ENCODE measurements at places on chromosomes 12 and 14.

DNA sequence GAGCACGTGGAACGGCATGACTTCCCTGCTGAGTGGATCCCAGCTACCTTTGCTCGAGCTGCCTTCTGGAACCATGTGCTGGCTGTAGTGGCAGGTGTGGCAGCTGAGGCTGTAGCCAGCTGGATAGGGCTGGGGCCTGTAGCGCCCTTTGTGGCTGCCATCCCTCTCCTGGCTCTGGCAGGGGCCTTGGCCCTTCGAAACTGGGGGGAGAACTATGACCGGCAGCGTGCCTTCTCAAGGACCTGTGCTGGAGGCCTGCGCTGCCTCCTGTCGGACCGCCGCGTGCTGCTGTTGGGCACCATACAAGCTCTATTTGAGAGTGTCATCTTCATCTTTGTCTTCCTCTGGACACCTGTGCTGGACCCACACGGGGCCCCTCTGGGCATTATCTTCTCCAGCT lies 14.8 kb upstream of the ESPL1 start:
- no peak for DNase-seq

- DNase-seq, result no peak
These were observed 60.6 kb downstream of the FBXL14 start for GRCh38 chr12:1533602-1534304.

- no peak for DNase-seq
These were observed 12.0 kb upstream of the SERPINA3 start for GRCh38 chr14:94600148-94600545.

GRCh38 chr14:55914771-55915170 lies 203.4 kb upstream of the PELI2 start:
- DNase-seq, result no peak

- DNase-seq, result no peak
These were observed 159.1 kb downstream of the SAMD4A start for GRCh38 chr14:54725998-54726397.

DNA sequence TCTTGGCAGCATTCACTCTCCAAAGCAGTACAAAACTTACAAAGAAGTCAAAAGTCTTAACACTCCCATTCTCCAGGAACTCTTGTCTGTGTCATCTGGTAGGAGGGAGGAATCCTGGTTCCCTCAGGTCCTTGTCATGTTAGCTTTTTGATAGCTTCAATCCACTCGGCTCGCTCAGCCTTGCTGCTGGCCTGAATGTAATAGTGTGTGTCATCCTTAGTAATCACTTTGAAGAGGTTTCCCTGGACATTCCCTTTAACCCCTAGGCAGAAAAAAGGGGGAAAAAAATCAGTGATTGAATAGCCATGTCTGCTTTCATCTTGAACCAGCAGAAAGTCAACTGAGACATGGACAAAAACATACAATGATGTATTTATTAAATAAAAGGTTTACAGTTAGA lies 24.8 kb downstream of the PLEK2 start:
- DNase-seq, result no peak

DNA sequence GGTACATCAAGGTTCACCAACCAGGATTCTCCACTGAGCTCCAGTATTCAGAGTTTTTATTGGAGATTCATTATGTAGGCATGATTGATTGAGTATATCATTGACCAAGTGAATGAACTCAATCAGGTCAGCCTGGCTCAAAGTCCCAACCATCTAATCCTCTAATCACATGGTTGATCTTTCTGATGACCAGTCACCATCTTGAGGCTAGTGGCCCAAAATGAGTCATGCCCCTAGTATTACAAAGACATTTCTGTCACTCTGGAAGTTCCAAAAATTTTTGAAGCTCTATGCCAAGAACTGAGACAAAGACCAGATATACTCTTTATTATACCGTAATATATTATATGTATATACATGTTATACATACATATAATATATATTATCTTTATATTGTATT lies 75.9 kb upstream of the ATF7IP start:
- no peak for DNase-seq

DNA sequence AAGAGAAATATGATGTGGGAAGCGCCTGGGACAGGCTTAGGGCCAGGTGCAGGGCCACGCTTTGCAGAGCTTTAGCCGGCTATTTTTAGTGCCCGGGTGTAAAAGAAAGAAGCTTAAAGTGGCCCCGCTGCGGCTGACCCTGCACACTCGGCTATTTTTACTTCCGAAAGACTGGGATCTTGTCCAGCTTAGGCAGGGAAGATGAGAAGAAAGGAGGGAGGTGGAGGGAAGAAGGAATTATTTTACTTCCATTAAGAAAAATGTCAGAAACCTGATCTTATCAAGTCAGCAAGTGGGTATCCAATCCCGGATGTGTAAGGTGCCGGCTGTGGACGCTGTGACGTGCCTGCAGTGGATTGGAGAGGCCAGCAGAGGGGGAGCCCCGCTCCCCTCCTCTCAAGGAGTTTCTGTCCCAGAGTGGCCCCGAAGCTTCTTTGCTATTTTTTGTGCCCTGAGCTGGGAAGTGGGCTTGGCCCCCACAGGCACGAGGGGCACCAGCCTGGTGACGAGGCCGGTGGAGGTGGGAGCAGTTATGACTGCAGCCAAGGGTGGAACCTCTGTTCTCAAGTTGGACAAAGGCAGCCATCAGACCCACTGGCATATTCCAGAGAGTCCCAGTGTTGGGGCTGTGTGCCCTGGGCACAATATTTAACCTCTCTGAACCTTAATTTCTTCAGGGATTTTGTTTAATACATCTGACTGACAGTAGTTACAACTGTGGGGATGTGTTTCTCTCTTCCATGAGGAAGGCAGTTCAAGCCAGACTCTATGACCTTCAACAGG lies 97.7 kb downstream of the ESRRB start:
- DNase-seq, result no peak

DNA sequence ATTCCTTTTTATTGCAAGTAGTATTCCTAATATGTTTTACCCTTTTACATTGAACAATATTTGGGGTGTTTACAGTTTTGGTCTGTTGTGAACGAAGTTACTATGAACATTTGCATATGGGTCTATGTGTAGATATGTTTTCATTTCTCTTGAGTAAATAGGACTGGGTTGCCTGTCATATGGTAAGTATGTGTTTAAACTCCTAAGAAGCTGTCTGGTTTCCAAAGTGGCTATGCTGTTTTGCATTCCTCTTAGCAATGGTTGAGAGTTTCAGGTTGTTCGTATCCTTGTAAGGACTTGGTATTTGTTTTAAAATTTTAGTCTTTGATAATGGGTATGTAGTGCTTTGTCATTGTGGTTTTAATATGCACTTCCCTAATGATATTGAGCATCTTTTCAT lies 6.3 kb downstream of the METAP2 start:
- DNase-seq, result no peak

DNA sequence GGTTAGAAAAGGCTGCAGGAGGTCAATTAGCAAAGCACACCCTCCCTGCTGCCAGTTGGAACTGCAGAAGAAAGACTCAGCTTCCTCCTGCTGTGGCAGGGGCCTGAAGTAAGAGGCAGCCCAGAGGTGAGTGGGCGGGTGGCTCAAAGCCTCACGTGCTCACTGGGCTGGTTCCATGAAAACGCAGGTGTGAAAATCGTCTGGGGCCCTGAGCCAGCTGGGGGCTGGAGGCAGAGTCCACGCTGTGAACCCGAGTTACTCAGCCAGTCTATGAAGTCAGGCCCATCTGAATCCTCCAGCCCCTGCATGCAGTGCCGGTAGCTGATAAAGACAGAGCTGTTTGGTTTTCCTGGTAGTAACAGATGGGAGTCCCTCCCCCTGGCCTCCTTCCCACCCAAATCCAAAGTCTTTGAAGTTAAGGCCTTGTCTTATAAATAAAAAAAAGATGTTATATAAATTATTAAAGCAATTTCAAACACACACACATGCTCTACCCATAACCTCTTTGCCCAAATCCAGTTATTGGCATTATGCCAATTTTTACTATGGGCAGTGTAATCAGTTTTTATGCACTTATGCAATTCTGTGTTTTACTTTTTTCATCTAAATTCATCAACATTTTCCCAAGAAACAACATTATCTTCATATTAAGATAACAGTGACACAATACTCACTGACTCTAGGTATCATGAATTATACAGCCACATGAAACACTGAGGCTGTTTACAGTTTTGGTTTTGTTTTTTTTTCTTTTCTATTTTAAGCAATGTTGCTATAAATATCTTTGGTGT lies 57.9 kb upstream of the PNMA1 start:
- DNase-seq, result no peak

DNA sequence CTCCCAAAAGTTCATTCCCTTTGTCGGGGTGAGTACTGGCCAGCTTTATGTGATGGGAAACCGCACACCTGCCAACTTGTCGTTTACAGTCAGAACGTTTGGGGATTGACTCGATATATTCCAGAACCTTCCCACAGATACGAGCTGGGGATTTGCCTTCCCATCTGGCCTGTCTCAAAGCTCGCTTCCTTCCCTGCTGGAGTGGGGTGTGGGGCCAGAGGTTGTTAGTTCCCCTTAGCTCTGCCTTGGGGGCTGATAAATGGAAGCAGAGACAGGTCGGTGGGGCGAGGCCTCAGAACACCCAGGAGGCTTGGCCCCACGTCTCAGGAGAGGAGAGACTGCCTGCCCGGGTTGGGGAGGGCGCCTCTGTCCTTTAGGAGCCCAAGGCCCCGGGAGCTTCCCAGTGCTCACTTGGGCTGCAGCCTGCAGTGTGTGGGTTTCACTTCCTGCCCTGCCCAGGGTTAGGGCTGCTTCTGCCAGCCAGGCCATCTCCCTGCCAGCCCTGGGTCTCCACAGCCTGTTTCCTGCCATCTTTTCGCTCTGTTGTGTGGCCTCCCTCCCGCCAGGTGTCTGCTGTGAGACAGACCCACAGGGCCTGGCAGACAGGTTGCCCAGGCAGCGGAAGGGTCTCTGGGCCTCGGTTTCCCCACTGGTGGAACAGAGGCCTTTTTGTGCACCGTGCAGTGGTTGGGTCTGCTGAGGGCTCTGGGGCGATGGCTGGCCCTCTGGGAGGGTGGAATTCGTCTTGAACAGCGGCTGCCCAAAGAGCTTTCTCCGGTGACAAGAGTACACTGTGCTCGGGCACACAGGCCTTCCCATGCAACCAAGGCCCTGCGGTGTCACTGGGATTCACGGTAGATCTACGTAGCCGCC lies 8.1 kb upstream of the TEX22 start:
- no peak for DNase-seq

DNA sequence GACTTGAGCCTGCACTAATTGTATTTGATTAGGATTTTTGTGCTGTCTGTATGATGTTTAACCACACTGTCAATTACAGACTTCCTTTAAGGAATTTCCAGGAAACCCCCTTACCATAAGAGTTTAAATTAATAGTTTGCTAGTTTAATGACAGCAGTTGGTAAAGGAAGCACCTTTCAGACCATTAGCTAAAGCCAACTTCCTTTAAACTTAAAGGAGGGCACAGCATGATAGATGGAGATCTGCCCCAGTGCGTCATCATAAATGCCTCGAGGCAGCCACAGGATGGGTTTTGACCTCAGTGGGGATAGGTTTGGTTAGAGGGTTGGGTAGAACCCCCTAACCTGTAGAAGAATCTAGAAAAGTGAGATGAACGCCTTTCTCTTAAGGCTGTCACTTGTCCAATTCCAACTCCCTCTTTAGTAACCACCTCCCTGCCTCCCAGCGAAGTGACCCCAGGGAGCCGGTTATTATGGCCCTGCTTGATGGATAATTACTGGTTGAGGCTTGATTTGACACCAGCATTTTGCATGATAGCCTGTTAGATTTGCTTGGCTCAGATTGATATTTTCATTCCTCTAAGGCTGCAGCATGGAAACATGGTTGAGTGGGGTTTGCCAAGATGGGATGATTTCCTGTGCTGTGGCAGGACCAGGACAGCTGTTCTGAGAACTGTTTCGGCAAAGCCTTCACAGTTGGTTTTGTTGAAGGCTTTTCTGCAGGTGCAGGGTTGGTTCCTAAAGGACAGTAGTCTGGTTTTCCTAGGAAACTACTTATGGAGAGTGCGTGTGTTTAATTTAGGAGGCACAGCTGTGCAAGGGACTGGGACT lies 62.7 kb downstream of the CHST11 start:
- peak; percentile 39 for DNase-seq

- no peak for DNase-seq
These were observed 68.7 kb downstream of the SERPINA3 start for GRCh38 chr14:94680862-94681288.

GRCh38 chr12:111287125-111287900 lies 81.6 kb downstream of the PHETA1 start:
- no peak for DNase-seq

GRCh38 chr14:95047754-95048153 lies 109.6 kb downstream of the DICER1 start:
- DNase-seq, result no peak

GRCh38 chr12:21677622-21678277 lies 20.1 kb upstream of the LDHB start:
- no peak for DNase-seq

DNA sequence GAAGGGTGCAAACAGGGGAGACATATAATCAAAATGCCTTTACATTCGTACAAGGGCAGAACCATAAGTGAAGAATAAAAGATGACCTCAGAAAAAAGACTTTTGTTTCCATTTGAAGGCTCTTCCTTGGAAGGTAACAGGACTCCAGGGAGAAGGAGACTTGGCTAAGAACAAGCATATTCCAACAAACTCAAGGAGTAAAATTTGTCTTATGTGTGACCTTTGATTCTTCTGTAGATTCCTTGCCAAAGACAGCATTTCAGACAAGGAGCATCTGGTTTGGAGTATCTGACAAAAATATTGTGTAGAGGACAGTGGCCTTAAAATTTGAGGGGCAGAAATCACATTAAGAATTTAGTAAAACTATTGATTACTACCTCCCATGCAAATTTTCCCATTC lies 991.9 kb downstream of the FLRT2 start:
- no peak for DNase-seq

DNA sequence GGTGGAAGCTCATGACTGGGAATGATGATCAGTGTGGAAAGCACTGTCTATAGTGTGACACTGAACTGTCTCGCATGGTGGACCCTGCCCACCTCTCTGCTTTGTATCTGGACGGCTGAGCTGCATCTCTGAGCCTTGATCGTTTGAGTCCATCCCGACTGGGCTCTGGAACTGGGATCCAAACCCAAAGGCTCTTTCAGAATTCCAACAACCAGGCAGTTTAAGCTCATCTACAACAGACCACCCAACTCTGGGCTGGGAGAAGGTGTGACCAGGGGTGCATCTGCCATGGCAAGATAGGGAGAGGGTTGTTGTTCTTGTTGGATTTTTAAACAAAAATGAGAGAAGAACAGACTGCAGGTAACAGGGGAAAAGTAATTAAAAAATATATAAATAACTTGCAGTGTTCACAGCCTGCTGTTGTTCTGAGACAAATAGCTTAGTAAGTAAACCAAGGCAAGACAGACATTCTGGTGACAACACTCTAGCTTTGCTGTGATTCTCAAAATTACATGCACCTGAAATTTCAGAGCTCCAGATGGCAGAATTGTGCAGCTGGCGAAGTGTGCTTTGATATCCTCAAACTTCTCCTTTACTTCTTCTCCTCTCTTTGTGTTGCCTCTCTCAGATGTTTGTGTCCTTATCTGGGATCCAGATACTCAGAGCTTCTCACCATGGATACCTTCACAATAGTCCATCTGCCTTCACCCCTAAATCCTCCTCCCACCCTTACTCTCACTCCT lies 209.6 kb downstream of the EMP1 start:
- DNase-seq, result no peak

GRCh38 chr12:131137836-131138637 lies 184.3 kb downstream of the ADGRD1 start:
- DNase-seq, result no peak

GRCh38 chr12:52316290-52316689 lies 4.9 kb downstream of the KRT83 start:
- DNase-seq, result no peak

GRCh38 chr12:50937653-50938052 lies 14.7 kb upstream of the HIGD1C start:
- no peak for DNase-seq

GRCh38 chr12:48556631-48557030 lies 13.2 kb downstream of the LALBA start:
- no peak for DNase-seq
